ENCODE measurements at places on chromosomes 3 and 15.

- DNase-seq = peak; percentile 35
Observed at GRCh38 chr15:39582977-39583595, 2.2 kb downstream of the THBS1 start.

GRCh38 chr15:89673165-89673512 lies 6.0 kb downstream of the PLIN1 start:
- DNase-seq = peak; percentile 89

DNA sequence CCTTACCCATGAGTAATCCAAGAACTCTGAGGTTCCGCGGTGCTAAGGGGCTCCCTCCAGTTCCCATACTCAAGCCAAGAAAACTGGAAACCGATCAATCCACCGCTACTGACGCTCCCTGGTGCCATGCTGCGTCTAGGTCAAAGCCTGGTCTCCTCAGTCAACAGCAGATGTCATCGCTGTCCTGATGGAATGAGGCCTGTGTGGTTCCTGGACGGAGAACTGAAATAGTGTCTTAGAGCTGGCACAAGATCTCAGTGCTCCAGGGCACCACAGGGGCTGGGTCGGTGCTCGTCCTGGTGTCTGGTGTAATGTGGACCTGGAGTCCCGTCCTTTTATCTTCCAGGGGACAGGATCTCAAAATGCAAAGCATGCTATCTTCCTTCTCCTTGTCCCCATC lies 373.9 kb upstream of the CFAP20DC start:
- no peak for DNase-seq

DNA sequence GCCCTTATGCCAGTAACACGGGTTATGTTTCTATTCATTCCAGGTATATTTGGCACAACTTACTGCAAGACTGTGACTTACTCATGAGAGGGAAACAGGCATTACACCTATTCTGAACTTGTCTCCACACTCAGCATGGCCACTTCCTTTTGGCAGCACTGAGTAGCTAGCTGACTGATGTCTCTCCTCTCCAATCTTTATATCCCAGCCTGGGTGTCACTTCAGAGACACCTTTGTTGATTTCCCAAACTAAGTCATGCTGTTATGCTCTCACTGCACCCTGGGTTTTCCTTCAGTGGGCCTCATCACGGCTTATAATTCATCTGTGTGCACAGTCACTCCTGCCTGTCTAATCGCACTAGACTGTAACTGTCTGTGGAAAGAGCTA lies 114.8 kb downstream of the MYLK start:
- no peak for DNase-seq

DNA sequence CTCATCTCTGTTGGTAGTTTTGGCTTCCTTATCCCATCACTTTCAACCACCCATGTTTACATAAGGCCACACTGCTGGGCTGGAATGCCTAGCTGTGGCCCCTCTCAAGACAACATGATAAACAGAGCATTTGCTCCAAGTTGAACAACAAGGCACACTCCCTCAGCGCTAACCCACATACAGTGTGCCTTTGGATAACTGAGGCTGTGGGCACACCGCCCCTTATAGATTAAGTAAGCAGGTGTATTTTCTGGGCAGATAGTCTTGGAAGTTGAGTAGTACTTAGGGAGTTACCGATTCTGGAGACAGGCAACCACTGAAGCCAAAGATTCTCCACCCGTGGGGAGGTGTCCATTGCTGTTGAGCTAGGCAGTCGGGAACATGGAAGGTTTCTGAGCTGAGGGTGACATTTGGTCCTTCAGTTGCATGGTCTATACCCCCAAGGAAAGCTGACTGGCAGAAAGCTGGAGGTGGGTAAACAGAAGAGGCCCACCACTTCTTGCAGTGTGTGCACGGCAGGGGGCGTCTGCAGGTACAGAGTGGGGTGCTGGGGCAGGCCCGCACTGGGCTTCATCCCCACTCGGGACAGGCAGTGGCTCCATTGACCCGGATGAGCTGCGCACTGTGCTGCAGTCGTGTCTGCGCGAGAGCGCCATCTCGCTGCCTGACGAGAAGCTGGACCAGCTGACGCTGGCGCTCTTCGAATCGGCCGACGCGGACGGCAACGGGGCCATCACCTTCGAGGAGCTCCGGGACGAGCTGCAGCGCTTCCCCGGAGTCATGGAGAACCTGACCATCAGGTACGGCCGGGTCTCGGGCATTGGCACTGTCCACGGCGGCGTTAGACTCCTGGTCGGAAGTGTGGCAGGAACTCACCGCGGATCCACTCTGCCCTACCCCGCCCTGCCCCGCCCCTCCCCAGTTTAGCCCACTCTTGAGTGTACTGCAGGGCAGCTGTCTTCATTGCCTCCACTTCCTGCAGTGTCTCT lies 16.8 kb downstream of the NOX5 start:
- peak; percentile 85 for DNase-seq

- DNase-seq = peak; percentile 45
Observed at GRCh38 chr15:92082006-92082843, 228.7 kb downstream of the SLCO3A1 start.

GRCh38 chr15:90418627-90419026 lies 30.6 kb downstream of the IQGAP1 start:
- no peak for DNase-seq

DNA sequence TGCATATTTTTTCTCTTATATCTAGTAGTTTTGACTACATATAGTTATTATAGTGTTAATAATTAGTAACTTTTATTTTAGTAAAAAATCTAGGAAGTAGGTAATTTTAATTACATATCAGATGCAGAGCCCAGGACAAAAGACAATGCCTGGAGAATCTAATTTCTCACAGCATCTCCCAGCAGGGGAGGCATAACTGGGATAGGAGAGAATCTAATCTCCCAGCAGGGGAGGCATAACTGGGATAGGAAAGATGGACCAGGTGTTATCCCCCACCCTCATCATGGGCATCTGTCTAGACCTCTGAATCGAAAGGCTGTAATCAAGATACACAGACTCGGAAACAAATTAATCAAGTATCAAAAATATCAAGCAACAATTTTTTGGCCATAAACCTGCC lies 58.2 kb downstream of the OSTN start:
- DNase-seq = no peak

GRCh38 chr3:144317961-144318360 lies 346.3 kb downstream of the DIPK2A start:
- DNase-seq = no peak

GRCh38 chr3:24220859-24221657 lies 273.6 kb downstream of the THRB start:
- no peak for DNase-seq

DNA sequence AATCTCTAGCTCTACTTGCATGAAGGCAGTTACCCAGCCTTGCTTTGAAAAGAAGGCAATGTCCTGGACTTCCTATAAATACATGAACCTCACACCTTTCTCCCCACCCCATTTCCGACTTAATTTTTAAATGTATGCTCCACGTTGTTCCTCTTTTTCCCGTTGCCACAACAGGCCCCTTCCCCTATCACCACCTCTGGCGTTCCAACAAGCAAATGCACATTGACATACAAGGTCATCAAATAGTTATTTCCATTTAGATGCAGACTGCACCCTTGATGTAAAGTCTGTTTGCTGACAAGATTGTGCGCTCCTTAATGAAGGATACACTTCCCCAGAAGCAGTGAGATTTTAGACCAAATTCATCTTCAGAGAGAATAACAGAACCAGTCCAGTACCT lies 260.7 kb upstream of the UMPS start:
- no peak for DNase-seq

- no peak for DNase-seq
Observed at GRCh38 chr15:58138106-58138505, at the start of gene AQP9. AQP9 (plus strand) TSS chr15:58138381; CDS start chr15:58138566, 185 bp downstream.

- no peak for DNase-seq
Observed at GRCh38 chr15:74441248-74441941, 7.6 kb upstream of the SEMA7A start.

GRCh38 chr3:71129611-71130431 lies 453.7 kb downstream of the FOXP1 start:
- DNase-seq = no peak

DNA sequence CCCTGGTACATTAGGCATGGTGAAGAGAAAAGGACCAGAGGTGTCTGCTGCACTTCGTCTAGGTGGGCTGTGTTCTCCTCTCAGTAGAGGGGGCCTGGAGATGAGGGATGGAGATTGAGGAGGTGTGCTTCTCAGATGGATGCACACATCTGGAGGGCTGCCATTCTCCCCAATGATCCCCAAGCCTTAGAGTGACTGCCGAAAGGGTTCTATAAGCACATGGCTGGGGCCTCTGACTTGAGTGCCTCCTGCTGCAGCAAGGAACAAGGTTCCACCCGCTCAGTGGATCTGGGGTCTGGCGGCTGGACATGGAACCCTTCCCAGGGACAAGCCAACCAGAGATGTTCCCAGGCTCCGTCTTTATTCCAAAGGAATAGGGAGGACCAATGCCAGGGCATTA lies 66.8 kb downstream of the CPN2 start:
- no peak for DNase-seq

DNA sequence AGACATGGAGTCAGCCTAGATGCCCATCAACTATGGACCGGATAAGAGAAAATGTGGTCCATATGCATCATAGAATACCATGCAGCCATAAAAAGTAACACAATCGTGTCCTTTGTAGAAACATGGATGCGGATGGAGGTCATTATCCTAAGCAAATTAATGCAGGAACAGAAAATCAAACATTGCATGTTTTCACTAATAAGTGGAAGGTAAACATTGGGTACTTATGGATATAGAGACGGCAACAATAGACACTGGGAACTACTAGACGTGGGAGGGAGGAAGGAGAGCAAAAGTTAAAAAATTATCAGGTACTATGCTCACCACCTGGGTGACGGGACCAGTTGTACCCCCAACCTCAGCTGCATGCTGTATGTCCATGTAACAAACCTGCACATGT lies 2.5 kb downstream of the PLD1 start:
- DNase-seq = no peak
